ENCODE measurements at places on chromosomes 13 and 19.

GRCh38 chr13:50122455-50122854 is 107.2 kb downstream of the KCNRG start:
- no peak for DNase-seq

GRCh38 chr13:22960827-22961226 is 220.0 kb upstream of the SGCG start:
- no peak for DNase-seq

DNA sequence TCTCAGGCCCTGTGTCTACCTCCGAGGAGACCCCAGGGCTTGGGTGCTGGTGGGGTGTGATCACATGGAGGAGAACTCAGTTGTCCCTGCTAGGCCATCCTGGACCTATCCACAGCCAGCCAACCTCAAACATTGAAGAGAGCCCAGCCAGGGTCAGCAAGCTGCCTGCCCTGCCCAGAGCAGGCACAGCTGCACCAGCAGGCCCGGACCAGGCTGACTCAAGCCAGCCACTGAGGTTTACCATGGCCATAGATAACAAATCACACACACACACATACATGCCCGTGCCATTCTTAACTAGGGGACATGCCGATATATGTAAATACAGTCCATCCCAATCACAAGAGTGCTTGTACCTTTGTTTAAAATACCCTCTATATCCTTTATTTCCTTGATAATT is 8.1 kb downstream of the ARHGEF7 start:
- DNase-seq: no peak

DNA sequence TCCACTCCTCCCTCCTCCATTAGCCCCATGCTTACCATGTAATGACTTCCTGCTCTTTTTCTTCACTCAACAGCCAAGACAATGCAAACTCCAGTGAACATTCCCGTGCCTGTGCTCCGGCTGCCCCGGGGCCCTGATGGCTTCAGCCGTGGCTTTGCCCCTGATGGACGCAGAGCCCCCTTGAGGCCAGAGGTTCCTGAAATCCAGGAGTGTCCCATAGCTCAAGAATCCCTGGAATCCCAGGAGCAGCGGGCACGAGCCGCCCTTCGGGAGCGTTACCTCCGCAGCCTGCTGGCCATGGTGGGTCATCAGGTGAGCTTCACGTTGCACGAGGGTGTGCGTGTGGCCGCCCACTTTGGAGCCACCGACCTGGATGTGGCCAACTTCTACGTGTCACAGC is 2.9 kb upstream of the PPP1R37 start:
- DNase-seq: no peak

DNA sequence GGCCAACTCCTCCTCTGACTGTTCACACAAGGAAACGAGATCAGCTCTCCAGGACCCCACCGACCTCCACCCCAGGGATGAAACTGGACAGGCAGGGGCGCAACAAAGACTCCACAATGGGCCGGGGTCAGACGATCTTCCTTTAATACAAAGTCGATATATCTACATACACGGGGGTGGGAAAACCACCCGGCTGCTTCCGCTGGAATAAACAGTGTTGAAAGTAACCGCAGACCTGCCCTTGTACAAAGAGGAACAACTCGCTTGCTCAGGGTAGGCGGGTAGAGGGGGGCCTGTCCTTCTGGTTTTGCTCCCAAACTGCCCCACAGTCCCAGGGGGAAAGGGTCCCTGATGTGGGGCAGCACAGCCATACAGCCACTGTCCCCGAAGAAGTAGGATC is 135.2 kb downstream of the PTPRS start:
- no peak for DNase-seq

DNA sequence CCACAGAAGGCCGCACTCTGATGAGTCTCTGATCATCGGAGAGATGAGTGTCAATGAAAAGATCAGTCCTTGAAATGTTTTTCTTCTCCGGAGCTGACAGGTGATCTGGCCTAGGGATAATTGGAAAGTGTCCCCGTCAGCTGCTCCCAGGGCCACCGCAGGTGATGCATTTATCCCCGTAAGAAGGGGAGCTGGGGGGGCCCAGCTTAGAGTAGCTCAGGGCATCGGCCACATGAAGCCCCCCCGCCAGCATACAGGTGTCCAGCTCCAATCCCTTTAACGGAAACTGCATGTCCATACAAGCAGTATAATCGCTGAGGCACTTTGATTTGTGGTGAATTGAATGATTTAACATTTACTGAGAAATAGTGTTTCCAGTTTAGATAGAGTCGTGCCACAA is 27.7 kb downstream of the ATP4B start:
- DNase-seq: no peak

DNA sequence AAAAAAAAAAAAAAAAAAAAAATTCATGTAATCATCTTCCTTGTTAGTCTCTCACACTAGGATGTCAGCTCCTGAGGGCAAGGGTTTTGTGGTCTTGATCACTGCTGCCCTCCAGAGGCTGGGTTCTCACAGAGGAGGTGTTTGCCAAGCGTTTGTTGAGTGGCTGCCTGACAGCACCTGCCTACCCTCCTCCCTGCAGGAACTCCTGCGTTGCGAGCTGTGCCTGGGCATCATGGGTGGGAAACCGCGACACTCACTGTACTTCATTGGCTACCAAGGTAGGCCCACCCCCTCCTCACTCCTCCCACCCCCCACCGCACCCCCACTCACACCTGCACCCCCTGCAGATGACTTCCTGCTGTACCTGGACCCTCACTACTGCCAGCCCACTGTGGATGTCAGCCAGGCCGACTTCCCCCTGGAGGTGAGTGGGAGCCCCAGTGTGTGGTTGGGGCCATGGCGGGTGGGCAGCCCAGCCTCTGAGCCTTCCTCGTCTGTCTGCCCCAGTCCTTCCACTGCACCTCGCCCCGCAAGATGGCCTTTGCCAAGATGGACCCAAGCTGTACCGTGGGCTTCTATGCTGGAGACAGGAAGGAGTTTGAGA is 8.1 kb downstream of the ATG4D start:
- DNase-seq: no peak

DNA sequence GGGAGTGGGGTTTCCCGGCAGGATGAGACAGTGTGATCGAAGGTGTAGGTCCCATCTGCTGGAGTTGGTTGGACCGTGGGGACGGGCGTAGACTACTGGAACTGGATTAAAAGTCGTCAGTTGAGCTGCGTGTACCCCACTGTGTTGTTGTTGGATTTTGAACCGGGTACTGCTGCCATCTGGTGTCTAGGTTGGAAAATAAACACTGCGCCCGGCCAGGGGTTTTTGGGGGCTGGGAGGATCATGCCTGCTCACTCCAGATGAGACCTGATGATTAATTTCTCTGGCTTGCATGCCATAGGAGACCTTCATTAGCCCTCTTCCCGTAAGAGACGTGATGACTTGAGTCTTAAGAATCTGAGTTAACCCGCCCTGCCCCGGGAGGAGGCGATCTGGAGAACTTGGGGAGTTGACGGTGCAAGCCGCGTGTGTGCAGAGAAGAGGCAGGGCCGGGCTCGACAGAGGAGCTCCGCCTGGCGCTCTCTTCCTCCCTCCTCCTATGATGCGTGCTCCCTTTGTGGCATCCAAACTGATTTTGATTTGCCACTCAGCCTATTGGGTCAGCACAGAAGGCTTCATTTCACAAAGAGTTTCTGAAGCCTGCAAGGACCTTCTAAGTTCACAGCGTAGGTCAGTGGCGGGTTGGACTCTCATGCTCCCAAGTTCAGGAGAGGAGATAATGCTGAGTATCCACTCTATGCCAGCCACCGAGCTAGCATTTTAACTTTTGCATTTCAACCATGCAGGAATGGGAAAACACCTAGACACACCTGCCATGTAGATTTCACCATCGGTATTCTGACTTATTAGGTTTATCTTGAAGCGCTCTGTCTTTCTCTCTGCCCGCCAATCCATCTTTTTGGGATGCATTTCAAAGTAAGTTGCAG is 2.7 kb downstream of the UHRF1 start:
- DNase-seq: peak; percentile 48

DNA sequence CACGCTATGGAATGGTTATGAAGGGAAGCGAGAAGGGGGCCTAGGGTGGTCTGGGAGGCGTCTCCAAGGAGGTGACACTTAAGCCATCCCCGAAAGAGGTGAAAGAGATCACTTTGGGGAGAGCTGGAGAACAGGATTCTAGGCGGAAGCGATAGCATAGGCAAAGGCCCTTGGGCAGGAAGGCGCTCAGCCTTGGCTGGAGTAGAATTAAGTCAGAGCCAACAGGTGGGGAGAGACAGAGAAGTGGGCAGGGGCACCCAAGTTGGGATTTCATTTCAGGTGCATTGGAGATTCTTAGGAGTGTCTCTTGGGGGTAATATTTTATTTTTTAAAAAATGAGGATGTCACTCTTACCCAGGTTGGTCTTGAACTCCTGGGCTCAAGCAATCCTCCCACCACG is 9.6 kb downstream of the SNRPD2 start:
- no peak for DNase-seq

GRCh38 chr13:65631078-65631477 is 1599.1 kb downstream of the PCDH9 start:
- DNase-seq: no peak

- no peak for DNase-seq
Measured at GRCh38 chr13:43805681-43806128, 18.9 kb upstream of the ENOX1 start.

DNA sequence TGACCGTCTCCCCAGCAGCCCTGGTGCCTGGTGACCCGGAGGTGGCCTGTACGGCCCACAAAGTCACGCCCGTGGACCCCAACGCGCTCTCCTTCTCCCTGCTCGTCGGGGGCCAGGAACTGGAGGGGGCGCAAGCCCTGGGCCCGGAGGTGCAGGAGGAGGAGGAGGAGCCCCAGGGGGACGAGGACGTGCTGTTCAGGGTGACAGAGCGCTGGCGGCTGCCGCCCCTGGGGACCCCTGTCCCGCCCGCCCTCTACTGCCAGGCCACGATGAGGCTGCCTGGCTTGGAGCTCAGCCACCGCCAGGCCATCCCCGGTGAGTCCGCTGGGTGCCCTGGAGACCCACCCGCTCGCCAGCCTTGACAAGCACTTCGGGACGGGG is 2.2 kb downstream of the MADCAM1 start:
- no peak for DNase-seq

GRCh38 chr19:46868025-46868802 is 7.4 kb downstream of the ARHGAP35 start:
- DNase-seq: no peak

DNA sequence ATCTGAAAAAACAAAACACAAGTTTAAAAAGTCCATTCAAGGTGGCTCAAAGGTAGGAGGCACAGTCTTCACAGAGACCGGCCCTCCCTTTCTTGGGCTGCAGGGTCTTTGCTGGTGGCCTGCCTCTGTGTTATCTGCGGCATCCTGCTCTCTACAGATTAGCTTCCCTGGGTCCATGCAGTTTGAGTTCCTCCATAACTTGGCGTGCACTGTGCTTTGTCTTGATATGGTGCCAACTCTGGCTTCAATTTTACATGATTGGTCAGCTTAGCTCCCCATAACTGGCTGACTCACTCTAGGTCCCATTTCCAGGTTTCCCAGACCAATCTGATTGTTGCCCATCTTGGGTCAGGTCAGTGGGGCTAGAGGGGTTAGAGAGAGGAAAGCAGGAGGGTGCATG is 41.8 kb downstream of the TPT1 start:
- DNase-seq: no peak

DNA sequence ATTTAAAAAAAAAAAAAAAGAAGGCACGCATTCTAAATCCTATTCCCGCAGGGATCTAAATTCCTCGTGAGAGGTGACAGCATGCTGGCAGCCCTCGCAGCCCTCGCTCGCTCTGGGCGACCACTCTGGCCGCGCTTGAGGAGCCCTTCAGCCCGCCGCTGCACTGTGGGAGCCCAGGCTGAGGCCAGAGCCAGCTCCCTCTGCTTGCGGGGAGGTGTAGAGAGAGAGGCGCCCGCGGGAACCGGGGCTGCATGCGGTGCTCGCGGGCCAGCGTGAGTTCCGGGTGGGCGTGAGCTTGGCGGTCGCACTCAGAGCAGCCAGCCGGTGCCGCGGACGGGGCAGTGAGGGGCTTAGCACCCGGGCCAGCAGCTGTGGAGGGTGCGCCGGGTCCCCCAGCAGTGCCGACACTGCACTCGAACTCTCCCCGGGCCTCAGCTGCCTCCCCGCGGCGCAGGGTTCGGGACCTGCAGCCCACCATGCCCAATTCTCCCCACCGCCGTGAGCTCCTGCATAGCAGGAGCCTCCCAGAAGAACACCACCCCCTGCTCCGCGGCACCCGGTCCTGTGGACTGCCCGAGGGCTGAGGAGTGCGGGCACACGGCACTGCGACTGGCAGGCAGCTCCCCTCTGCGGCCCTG is 553.9 kb downstream of the LMO7 start:
- DNase-seq: no peak

DNA sequence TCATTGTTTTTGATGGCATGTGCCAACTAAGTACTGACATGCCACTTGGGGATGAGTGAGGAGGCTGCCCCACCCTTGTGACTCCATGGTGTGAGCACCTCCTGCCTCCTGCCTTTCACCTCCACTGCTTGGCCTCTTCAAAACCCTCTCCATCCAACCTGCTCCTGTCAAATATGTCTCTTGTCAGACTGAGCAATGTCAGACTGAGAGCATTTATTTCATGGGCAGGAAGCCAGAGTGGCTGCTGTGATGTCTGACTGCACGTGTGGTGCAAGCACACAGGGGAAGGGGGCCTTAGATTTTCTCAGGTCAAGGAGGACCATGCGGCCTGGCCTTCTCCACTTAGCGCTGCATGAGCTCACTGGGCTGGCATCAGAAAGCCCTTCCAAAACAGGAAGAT is 68.3 kb downstream of the STARD13 start:
- DNase-seq: no peak

DNA sequence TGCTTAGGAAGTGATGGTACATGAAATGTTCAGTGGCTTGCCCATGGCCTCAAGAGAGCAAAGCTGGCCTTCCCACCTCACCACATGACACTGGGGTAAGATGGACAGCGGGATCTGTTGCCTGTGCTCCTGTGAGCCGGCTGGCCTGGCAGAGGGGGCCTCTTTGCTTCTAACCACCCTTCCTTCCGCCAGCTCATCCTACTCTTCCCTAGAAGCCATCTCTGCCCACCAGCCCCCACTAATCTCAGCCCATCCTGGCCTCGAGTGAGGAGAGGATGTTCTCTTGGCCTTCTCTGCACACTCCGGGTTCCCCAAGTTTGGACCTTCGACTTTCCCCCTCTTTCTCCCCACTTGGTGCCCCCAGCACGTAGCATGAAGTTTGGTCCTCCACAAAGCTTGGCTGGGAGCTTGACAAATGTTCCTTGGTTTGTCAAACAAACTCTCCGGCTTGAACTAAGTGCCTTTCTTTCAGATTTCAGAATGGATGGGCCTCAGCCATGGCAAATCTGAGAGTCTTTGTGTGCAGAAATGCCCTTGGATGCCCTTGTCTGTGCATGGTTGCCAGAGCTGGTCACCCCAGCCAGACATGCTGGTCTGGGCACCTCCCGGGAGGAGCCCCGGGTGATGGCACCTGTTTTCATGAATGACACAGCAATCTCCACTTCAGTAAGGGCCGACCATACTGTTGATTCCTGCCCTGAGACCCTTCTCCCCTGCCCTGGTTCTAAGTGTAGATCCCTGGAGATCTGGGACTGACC is 145.5 kb downstream of the URI1 start:
- DNase-seq: no peak

GRCh38 chr19:16849168-16849567 is 20.0 kb downstream of the SIN3B start:
- no peak for DNase-seq

GRCh38 chr13:43401361-43401760 is 378.0 kb downstream of the DNAJC15 start:
- DNase-seq: no peak
